ENCODE measurements at places on chromosomes 7 and 10. TPM values are rescaled to one million over a fixed set of nuclear protein-coding genes. Genes with fewer than 3 reads are reported as not detected.

- DNase-seq = no peak
Observed at GRCh38 chr7:106201164-106201563, 83.6 kb downstream of the NAMPT start.

The SEMA3A gene
- 21.7 TPM for total RNA-seq

The LIPK gene
- total RNA-seq = not detected

DNA sequence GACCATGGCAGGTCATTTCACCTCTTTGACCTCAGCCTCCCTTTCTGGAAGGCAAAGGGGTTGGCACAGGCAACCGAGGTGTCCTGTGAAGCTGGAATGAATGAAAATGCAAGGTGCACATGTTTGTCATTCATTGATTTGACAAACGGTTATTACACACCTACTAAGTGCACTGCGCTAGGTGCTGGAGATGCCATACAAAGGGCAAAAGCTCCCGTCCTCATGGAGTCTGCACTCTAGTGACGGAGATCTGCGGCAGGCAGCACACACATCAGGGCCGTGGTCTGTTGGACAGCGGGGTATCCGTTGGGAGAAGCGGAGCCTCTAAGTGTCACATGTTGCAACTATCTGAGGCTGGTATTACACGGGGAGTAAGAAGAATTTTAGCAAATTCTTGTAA is 44.2 kb downstream of the PRF1 start:
- DNase-seq = no peak

- DNase-seq = no peak
Observed at GRCh38 chr10:89869180-89869579, 167.8 kb downstream of the KIF20B start.

The IL15RA gene
- not detected for total RNA-seq

- no peak for DNase-seq
Observed at GRCh38 chr10:95360122-95360714, 69.4 kb upstream of the PDLIM1 start.

Data from neural crest cell (in vitro differentiated cells).